Thoracic aorta (tissue), 2 donors: ENCODE measurements at places on chromosomes 7 and 10. TPM values are rescaled to one million over a fixed set of nuclear protein-coding genes. Genes with fewer than 3 reads are reported as not detected.
A peak's percentile ranks its signal among the peaks of the same experiment; 100 is the strongest.

- DNase-seq: no peak
These were observed 81.0 kb downstream of the HYCC1 start for GRCh38 chr7:22932896-22933295.

GRCh38 chr7:15554744-15555143 lies 7.1 kb downstream of the AGMO start:
- no peak for DNase-seq

SPDYE6 gene
- not detected for total RNA-seq

DNA sequence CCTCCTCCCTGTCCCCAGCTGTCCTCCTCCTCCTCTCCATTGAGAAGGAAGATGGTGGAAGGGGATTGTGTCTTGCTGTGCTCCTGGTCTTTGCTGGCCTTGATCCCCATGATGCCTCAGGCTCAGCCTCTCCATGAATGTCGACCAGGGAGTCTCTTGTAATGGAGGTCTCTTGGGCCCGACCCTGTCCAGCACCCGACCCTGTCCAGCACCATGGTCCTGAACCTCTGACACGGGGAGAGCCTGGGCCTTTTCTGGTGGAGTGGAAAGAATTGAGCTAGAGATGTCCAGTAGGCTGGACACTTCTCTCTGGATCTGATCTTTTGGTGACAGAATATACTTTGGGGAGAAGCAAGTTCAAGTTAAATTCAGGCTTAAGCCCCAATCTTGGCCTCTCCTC lies 42.3 kb upstream of the HMX3 start:
- DNase-seq: no peak

GRCh38 chr10:5944389-5945189 lies 32.8 kb downstream of the IL15RA start:
- DNase-seq: peak; percentile 91

NUTM2E gene
- not detected for total RNA-seq

POM121C gene
- total RNA-seq: 55.4 TPM

GJD4 gene
- total RNA-seq: not detected

AFAP1L2 gene
- 7.7 TPM for total RNA-seq

TFPI2 gene
- total RNA-seq: 23.7 TPM
